Stimulated activated CD4-positive, alpha-beta T cell treated with anti-CD3 and anti-CD28 coated beads, Interleukin-2, amount 100 ng/mL, for 48 hours (primary cell): ENCODE measurements at places on chromosomes 6 and 20.

DNA sequence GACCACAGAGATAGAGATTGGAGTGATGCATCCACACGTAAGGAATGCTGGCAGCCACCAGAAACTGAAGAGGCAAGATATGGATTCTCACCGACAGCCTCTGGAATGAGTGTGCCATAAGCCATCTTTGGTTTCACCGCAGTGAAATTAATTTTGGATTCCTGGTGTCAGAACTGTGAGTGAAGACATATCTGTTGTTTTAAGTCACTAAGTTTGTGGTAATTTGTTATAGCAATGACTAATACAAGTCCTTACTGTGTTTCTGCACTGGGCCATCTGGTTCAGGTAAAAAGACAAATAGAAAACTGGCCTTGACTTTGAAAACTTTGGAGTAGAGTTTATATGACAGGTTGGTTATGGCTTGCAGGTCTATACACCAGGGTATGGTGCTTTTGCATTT lies 261.9 kb downstream of the PHF3 start:
- DNase-seq, result no peak

- DNase-seq, result no peak
These were observed 69.8 kb upstream of the RIN2 start for GRCh38 chr20:19688031-19688806.

DNA sequence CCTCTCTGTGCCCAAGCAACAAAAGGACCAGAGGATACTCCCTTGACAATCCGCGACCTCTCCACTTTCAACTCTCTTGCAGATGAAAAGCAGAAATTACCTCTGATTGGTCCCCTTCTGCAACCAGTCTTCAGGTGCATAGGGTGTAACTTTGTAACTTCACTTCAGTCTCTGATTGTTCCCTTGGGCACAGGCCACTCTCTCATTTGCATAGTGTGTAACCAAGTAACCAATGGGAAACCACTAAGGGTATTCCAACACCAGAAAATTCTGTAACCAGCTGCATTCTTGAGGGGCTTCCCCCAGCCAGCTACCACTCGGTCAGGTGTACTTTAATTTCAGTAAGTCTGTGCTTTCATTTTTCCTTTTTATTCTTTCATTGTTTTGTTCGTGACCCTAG lies 4.4 kb upstream of the RAET1L start:
- no peak for DNase-seq

- DNase-seq, result no peak
These were observed 89.2 kb downstream of the RSPH3 start for GRCh38 chr6:158910484-158911440.

DNA sequence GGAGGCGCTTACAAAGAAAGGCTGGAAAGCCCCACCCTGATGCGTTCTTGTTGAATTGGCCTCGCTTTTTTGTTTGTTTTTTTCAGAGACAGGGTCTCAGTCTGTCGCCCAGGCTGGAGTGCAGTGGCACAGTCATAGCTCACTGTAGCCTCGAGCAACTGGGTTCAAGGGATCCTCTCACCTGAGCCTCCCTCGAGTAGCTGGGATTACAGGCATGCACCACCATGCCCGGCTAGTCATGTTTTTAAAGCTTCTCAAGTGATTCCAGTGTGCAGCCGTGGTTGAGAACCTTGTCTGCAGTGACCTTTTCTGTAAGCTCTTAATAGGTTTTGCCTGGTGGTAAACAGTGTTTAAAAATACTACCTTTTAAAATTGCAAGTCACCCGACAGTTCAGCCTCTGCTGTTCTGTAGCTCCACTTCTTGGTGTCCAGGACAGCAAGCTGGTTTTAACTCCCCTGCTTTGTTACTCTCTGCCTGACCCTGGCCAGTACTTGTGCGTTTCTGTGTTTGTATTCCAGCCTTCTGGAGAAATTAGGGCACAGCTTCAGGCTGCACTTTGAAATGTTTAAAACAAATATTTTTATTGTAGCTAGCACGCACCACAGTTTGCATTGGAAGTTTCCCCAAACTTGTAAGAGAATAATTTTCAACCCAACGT lies 54.4 kb downstream of the KDM1B start:
- DNase-seq, result no peak

DNA sequence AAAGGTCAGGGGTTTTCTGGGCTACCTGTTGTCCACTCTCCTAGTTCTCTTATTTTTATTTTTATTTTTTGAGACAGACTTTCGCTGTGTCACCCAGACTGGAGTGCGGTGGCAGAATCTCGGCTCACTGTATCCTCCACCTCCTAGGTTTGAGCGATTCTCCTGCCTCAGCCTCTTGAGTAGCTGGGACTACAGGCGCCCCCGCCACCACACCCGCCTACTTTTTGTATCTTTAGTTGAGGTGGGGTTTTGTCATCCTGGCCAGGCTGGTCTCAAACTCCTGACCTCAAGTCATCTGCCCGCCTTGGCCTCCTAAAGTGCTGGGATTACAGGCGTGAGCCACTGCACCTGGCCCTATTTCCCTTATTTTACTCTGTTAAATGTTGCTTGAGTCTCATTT lies 149.0 kb downstream of the EYA4 start:
- DNase-seq, result no peak

DNA sequence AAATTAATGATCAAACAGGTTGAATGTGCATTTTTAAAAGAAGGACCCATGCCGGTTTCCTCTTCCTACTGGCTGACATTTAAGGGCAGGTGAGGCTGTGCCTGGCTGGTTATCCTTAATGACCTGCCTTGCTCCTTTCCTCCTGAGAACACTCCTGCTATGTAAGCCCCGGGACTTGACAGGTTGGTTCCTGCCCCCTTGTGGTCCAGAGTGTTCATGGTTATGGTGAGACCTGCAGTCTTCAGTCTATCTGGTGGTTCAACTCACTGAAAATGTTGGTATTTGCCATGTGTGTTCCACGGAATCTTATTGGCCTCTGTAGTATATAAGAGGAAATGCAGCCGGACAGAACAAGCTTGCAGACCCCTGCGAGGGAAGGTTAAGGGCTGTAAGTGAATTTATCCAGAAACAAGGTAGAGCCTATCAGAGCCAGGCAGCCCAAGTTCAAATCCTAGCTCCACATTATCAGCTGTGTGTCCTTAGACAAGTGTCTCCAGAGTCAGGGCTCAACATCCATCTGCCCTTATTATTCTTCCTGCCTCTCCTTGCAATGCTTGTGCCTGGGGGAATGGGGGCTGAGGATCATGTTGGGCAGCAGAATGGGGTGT lies 5.2 kb upstream of the BPIFA3 start:
- DNase-seq, result no peak

- DNase-seq, result no peak
These were observed 221.2 kb downstream of the FNDC1 start for GRCh38 chr6:159390381-159390780.
